ENCODE measurements at places on chromosomes 1 and 21. TPM values are rescaled to one million over a fixed set of nuclear protein-coding genes. Genes with fewer than 3 reads are reported as not detected.

DNA sequence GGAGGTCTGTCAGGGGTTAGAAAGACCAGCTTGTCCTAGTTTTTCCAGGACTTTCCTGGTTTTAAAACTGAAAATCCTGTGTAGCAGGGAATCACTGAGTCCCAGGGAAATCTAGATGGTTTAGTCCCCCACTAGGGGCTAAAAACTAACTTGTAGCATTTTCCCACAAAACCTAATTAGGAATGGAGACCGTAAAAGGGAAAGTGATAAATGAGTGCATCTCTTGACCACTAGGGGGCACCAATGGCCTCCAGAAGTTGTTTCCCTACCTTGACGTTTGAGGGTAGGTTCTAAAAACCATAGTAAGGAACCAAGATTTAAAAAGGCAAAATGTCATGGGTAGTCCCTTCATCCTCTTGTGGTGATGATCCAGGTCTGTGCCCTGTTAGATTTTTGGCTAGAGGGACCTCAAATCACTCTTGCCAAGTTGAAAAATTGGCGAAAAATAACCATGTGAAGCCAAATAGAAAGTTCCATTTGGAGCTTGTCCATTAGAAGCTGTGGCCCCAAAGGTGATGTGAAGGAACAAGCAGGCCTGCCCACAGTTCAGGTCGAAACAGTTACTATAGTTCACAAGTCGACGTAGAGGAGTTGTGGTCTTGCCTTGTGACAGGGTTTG, 24.5 kb downstream of the CLIC6 start:
- DNase-seq = no peak

DNA sequence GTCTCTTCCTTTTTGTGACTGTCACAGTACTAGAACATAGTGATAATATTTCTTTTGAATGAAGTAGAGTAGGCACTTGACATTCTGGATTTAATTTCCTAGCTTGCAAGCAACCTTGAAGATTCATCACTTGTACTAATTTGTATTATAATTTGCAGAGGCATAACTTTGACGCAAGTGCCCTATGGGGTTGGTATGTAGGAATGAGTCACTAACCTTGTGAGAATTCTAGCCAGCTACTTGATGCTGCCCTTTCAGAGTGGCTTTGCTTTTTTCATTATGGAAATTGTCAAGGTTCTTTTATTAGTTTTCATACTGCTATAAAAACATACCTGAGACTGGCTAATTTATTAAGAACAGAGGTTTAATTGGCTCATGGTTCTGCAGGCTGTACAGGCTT, 13.7 kb upstream of the DPH5 start:
- peak; percentile 28 for DNase-seq

DNA sequence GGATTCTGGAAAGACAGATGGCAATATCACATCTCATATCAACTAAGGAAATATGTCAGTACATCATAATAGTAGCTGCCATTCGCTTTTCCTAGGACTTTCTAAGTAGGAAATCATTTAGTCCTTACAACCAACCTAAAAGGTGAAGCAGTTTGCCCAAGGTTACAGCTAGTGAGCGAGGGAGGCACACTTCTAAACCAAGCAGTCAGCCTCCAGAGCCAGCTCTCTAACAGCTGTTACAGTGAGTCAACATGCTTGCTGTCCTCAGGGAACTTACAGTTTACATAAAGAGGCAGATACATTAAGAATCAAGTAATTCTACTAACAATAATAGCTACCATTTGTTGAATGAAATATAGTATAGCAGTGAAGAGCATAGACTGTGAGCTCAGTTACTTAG, 57.1 kb downstream of the GIPC2 start:
- DNase-seq = no peak

GRCh38 chr1:163807331-163808049, 485.7 kb downstream of the NUF2 start:
- no peak for DNase-seq

DNA sequence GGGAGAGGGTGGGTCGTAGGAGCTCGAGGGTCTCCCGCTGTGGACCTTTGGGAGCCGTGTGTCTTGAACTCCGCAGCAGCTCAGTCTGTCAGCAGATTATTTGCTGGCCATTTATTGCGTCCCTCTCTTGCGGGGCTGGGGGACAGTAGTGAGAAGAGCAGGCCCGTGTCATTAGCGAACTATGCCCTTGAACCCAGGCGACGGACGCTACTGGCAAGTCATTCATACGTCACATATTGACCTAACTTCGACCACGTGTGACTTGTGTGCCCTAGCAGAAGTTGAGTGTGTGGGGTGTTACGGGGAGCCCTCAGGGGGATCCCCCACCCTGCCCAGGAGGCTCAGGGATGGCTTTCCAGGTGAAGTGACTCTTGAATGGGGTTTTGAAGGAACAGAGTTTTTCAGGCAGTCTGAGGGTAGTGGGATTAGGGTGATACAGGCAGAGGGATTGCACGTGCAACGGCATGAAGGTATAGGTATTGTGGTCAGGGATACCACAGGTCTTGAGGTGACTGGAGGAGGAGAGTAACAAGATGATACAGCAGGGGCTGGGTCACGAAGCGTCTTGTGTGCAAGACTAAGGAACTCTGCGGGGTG, 13.0 kb downstream of the RCC1 start:
- no peak for DNase-seq

- DNase-seq = no peak
These were observed 94.1 kb upstream of the PDE4B start for GRCh38 chr1:65698590-65698989.

GRCh38 chr1:6200188-6200809, 904 bp upstream of the RPL22 start:
- DNase-seq = no peak

- DNase-seq = peak; percentile 47
These were observed 37.2 kb downstream of the ADSS2 start for GRCh38 chr1:244414543-244414942.

GRCh38 chr1:107804134-107804533, 160.8 kb downstream of the VAV3 start:
- DNase-seq = no peak

DNA sequence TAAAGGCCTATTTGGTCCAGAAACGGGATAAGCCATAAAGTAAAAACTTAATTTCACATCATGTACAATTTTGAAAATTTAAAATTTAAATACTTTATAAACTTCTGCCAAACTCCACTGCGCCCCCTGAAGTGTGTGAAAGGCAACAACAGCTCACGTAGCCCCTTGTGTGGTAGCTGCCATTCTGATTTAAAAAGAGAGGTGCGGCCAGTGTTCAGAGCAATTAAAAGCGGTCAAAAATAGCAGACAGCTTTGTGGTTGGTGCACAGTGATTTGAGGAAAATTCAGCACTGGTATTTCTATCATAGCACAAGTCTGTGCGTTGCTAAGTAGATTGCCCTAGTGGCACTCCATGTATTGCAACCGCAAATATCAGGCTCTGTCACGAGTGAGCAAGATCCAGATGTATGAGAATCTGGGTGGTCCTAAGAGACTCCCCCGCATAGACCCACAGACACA, 122.5 kb downstream of the ATG4C start:
- DNase-seq = no peak

GRCh38 chr1:155976913-155977689, 1.2 kb downstream of the ARHGEF2 start:
- no peak for DNase-seq

DNA sequence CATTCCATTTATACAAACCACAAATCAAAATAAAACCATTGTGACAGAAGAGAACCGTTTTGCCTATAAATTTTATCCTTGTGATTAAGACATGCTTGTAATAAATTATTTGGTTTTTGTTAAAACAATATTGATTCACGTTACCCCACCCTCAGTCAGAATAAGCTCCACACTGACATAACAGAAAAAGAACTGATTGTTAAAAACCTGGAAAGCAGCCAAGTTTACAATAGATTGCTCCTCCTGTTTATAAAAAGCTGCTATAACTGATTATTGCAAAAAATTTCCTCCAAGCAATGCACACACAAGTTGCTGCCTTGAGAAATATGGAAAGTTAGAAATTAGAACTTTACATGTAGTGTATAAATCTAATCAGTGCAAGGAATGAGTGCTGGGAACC, 263.5 kb downstream of the SETD4 start:
- DNase-seq = no peak

DNA sequence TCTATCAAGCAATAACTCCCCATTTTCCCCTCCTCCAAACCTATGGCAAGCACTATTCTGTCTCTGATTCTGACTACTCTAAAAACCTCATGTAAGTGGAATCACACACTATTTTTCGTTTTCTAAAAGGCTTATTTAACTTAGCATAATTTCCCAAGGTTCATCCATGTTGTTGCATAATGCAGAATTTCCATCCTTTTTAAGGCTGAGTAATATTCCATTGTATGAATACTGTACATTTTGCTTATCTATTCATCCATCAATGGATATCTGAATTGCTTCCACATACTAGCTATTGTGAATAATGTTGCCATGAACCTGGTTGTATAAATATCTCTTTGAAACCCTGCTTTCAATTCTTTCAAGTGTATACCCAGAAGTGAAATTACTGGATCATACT, 48.2 kb downstream of the TUT4 start:
- no peak for DNase-seq

DNA sequence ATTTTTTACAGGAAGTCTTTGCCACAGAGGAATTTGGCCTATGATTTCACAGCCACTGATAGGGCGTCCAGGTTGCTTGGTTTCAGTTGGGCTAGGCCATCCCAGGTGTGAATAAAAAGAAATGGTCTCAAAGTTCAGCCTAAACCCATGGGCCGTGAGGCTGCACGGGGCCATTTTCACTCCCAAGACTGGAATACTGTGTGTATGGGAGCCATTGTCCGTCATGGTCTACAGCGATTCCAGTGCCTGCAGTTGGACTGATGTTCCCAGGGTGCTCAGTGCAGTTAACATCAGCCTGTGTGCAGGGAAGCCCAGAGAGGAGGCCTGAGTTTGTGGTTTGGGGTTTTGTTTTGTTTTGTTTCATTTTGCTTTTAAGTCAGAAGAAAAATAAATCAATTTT, 133.2 kb downstream of the ADSS2 start:
- DNase-seq = no peak

GRCh38 chr21:32393677-32394001, 827 bp upstream of the URB1 start:
- no peak for DNase-seq

GRCh38 chr21:14918527-14918926, 146.3 kb downstream of the NRIP1 start:
- no peak for DNase-seq

DNA sequence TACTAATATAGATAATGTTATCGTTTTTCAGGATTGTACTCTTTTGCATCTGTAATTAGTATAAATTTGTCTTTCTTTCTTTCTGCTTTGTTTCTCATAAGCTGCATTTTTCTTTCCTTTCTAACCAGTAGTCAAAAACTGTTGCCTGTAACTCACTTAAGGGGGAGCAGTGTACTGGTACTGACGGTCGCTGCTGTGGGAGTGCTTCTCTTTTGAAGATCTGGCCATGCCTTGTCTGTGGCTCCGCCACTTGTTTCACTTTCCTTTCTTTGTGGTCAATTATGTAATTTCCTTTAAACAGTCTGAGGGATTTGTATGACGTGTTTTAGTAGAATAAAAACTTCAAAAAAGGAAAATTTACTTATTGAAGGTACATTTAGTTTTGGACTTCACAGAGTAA, 37.0 kb downstream of the MIA3 start:
- no peak for DNase-seq

DNA sequence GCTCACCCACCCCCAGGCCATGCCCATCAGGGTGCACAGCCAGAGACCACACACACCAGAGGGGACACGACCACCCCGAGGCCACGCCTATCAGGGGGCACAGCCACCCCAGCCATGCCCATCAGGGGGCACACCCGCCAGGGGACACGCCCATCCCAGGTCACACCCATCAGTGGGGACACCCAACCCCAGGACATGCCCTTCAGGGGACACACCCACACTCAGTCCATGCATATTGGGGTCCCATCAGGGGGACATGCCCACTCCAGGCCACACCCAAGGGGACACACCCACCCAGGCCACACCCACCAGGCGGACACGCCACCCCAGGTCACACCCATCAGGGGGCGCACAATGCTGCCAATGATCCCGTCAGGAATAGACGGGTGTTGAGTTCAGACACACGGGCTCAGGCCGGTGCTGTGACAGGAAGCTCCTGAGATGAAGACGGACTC, 20.7 kb downstream of the MCM3AP start:
- DNase-seq = no peak

GRCh38 chr1:168407832-168408538, 127.3 kb downstream of the TBX19 start:
- DNase-seq = no peak

DNA sequence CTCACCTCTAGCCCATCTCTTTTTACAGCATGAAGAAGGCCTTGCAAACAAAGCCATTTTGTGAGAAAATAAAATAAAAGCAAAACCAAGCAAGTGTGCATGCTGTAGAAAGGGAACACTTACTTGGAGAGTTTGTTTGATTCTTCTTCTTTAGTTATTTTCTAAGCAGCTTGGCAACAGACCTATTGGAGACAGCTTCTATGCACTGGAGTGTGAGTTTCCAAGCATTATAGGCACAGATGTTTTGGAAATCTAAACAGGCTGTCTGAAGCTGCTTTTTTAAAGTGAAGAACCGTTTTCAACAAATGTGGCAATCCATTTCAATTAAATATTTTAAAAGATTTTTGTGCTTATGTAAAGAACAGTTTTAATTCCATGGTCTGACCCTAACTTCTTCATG, 76.6 kb downstream of the NGF start:
- DNase-seq = no peak

- DNase-seq = no peak
These were observed 7.9 kb upstream of the NBPF11 start for GRCh38 chr1:148160048-148160342.

DNA sequence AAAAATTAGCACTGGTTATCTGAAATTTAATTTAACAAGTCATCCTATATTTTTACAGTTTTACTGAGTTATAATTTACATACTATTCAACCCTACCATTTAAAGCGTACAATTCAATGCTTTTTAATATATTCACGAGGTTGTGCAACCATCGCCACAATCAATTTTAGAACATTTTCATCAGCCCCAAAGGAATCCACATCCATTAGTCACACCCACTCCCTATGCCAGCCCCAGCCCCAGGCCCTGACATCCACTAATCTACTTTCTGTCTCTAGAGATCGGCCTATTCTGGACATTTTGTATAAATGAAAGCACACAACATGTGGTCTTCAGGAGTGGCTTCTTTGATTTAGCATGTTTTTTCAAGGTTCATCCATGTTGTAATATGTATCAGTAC, 134.7 kb downstream of the PSMG1 start:
- DNase-seq = peak; percentile 83

Gene PERM1
- not detected for total RNA-seq

Gene SH3BGR
- total RNA-seq = 1.3 TPM

Gene KIF26B
- total RNA-seq = 1.9 TPM

Gene DCDC2B
- not detected for total RNA-seq

Gene CD84
- total RNA-seq = not detected

Gene PDC
- total RNA-seq = not detected

Gene PRDM16
- not detected for total RNA-seq

Gene EPHA10
- total RNA-seq = not detected
